Globus pallidus (tissue), 1 donor: ENCODE measurements at places on chromosomes 3 and 15.
A peak's percentile ranks its signal among the peaks of the same experiment; 100 is the strongest.

DNA sequence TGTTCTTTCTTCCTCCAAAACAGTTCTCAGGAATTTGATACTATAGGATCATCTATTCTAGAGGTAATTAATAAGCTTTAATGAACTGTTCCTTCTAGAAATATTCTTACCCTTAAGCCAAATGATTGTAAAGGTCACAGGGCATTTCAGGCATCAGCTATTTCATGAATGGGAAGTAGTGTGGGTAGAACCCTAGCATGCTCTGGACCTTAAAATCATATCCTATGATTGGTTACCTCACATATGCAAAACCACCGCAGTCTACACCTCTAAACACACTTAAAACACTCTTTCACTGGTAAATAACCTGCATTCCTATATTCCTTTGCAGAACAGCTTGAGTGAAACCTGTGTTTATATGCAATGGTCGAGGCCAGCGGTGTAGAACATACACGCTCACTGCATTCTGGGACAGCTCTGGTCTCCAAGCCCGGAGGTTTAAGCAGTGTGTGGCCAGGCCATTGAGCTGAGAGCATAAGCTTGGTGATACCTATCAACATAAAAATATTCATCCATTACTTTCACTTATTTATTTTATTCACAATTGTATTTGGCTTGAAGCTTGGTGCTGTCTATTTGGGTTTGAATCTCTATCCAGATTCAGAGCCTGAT lies 87.7 kb upstream of the RASGRP1 start:
- DNase-seq: no peak

DNA sequence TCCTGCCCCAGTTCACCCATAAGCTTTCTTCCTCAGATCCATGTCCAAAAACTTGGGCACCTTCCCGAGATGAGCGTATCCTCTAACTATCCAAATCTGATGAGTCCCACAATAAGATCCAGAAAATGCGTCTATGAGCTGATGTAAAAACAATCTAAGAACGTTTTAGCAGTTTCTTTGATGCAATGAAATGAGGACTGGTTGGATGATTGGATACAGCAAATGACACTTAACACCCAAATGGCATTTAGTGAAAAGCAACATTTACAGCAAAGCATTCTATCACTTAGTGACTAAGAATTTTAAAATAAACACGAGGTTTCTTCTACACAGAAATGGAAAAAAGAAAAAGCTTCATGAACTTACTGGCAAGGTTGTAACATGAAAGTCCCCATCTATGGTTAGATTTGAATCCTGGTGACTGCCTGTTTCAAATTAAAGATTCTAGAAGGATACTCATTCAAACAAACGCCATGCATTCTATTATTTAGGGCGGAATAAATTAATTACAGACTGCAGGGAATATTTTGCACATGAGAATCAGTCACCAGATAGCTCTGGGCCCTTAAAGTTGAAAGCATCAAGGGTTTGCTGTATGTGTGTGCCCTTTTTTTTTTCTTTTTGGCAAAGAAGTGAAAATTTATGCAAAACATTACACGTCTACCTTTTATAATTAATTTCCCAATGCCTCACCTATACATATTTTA lies 598.6 kb downstream of the FOXP1 start:
- DNase-seq: no peak

- no peak for DNase-seq
These were observed 699 bp downstream of the MEGF11 start for GRCh38 chr15:66252685-66253417.

- DNase-seq: peak; percentile 56
These were observed 150.8 kb upstream of the KCNMB2 start for GRCh38 chr3:178385280-178385952.

DNA sequence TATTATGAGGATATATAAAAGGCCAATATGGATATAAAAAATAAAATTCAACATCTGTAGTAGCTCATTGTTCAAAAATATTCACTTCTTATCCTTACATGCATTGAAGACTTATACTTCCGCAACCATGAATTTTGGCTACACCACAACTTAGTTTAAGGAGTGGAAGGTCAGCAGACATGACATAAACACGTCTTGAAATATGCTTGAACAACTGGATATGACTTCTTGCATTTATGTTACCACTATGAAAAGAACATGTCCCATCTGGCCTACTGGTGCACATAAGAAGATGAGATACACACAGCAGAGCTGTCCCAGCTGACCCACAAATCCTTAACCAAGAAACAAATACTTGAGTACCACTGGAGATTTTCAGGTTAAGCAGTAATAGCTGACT lies 52.1 kb downstream of the MYO9A start:
- no peak for DNase-seq

DNA sequence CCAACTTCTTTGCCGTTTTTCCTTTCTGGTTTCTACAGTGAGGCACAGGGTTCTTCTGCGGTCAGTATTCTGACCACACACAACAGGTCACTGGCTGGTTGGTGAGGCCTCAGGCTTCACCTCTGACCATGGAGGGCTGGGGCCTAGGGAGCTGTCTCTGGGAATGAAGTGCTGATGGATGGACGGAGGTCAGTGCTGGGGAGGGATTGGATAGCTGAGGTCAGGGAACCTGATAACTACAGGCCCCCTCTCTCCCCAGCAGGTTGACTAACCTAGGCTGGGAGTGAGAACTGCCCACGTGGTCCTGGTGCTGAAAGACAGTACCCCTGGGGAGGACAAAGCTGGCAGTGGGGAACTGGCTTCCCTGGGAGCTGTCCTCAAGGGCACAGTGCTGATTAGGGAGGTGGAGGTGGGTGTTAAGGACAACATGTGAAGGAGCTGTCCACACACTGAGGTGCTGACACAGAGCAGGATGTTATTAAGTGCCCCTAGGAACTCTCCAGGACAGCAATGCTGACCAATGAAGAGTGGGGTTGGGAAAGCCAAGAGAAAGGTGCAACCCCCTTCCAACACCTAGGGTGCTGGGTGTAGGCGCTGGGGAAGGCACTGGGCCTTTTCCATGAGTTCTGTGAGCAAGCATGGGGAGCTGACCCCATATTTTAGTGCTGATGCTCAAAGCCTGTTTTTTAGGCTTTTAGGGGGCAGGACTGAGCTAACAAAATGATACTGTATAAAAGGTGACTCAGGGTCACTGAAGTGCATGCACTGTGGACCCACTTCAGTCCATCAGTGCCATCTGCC lies 45.2 kb downstream of the ATP2B2 start:
- DNase-seq: no peak

DNA sequence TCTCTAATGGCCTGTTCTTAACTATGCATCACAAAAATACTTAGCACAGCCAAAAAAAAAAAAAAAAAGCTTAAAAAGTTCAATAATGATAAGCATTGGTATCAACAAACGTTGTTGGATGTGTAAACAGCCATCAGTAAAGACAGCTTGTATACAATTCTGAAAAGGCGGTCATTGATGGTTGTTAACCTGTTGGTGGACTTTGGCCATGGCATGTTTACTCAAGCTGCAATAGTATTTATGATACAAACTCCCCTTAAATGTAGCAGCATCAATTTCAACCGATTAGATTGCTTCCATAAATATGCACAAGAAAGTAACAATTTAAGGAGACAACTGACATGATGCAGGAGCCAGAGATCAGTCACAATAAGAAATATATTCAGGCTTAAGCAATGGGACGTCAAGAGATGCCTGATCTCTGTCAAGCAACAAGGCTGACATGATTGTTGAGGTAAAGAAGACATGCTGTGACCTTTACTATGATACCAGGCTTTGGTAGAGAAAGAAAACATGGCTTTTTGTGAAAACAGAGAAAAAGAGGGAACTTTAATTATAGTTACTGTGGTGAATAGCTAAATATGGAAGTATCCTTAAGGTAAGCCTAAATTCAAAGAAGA lies 14.2 kb upstream of the SLC7A14 start:
- no peak for DNase-seq
